K562 (cell line): ENCODE measurements at places on chromosomes 5 and 9.
A peak's percentile ranks its signal among the peaks of the same experiment; 100 is the strongest.

DNA sequence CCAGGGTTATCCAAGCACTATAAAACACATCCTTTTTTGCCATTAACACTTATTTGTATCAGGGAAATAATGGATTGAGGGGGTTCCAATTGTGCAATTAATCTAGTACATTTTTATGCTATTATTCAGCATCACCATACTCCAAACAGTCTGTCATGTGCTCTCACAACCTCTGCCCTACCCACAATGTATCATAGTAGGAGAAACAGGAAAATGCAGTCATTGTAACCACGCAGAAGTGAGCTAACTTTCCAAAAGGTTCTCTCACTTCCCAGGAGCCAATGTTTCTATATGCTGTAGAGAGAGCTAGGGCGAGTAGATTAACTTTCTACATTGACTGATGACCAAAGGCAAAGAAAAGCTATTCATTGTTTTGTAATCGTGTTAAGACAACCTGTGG, 29.8 kb downstream of the DAB2 start:
- no peak for DNase-seq

DNA sequence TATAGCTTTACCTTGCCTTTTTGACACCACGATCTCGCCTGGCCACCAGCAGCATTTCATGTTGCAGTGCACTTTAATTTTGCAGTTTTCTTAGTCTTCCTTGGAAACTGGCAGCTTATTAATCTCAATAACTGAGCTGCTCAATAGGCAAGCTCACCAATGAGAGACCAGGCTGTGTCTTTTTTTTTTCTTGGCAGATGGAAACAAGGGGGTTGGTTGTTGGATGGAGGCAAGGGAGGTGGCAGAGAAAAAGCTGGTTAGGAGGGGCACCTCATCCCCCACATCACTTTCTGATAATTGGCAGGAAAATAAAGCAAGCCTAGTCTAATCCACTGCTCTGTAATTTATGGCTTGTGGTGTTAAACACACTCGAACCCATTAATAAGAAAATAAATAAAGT, 324.5 kb upstream of the WWC1 start:
- no peak for DNase-seq

- DNase-seq, result no peak
Measured at GRCh38 chr5:90518661-90519060, 10.7 kb downstream of the LYSMD3 start.

DNA sequence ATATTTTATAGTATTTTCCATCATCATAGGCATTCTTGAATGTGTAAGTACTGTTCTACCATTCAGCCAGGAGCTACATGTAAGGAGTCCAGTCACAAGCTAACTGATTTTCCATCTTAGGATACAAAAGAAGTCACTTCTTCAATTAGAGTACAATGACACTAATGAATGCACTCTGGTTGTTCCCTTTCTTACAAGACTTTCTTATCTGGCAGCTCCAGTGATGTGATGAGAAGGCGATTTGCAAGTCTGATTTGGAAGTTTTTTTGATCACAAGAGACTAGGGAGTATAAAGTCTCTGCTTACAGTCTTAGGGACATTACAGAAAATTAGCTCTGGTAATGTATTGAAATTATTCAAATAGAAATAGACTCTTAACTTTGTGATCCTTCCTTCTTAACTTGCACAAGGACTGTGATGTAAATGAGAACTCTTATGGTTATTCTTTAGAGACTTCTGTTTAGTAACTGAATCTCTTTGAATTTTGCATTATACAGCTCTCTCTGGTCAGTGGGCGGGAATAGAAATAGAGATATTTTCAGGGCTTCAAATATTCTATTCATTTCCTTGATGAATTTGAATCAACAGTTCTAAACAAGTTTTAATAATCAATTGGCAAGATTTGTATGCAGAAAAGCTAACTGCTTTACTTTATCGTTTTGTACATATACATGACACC, 130.4 kb upstream of the CDH6 start:
- DNase-seq, result no peak

- no peak for DNase-seq
Measured at GRCh38 chr9:115799734-115800133, 353.9 kb upstream of the PAPPA start.

GRCh38 chr5:168216989-168217388, 74.5 kb upstream of the WWC1 start:
- no peak for DNase-seq

DNA sequence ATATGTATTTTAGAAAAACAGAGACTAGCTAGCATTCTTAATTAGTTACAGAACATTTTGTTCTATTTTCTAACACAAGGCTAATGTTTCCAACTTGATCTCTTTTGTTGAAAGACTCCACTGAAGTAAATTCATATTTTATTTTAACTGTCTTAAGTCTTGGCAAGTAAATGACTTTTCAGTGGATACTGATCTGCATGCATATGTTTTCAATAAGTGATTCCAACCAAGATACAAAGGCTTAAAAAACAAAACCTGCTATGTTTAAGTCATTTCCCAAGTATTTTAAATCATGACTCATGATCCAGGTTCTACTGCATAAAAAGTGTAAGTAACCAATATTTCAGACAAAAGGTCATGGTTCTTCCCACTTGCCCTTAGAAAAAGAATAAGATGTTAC, 5.7 kb downstream of the CDO1 start:
- no peak for DNase-seq

DNA sequence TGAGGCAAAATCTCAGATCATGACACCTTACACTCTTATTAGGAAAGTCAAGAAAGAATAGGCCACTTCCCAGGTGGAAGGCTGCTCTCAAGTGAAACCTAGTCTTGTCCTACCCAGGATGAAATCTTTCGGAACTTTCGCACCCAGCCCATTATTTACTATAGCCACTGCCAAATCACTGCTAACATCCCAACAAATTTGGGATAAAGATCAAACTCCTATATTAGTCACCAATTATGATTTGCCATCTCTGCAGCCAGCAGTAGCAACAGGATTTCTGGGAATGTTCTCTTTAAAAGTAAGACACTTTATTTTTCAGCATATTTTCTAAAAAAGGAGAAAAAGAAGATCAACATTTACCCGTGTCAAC, 224.6 kb downstream of the GAS1 start:
- no peak for DNase-seq

GRCh38 chr9:97808415-97808814, 44.6 kb upstream of the FOXE1 start:
- DNase-seq, result no peak

DNA sequence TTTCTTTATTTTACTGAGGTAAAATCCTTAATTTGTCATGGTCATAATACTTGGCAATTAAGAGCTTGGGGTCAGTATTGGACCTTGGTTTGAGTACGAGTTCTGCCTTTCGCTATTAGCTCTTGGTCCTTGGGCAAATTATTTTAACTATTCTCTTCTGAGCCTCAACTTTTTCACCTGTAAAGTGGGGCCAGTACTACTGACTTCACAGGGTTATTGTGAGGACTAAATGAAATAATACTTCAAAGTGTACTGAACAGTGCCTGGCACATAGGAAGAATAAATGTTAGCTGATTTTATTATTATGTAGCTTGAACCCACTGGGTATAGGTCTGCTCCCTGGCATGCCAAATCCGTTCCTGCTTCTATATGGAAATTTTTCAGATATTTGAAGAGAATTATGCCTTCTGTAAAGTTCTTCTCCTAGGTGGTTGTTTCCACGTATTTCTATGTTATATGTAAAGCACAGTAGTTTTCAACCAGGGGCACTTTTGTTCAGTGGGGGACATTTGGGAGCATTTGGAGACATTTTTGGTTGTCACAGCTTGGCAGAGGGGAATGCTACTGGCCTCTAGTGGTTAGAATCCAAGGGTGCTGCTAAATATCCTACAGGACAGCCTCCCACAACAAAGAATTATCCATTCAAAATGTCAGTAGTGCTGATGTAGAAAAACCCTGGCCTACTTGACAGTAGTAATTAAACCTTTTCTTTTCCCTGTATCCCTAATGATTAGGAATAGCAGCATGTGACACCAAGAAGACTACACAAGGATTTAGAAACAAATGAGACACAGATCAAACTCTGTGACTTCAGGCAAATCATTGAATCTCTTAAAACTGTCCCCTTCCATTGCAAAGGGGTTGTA, 4.5 kb downstream of the RCL1 start:
- DNase-seq, result no peak

DNA sequence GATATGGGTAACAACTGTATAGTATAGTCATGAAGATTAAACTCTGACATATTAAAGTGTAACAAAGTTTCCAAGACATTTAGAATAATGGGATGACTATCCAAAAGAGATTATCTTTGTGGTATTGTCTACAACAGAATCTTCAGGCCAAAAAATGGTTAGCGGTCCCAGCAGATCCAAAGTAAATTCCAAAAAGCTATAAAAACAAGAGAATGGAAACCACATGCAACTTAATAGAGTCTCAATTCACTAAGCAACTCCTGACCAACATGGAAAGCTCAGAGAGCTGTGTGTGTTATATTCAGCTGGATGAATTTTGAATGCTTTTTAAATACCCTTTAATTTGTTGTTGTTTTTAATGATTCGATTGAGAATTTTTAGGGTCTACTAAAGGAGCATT, 688.2 kb downstream of the CETN3 start:
- no peak for DNase-seq

DNA sequence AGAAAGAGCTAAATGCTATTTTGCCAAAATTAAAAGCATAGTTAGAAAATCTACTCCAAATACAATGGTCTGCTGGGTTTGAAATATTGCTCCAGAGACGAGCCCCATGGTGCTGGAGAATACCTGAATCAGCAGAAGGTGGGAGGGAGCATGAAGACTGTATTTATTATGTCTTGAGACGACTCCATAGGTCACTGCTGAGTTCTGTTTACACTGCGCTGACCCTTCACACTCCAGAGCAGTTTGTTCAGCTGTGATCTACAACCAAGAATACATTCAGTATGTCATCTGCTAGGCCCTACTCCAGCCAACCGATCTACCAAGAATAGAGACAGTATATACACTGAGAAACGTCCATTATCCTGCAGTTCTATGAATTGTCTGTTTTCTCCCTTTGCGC, 150.5 kb downstream of the TLE1 start:
- no peak for DNase-seq

- DNase-seq, result peak; percentile 71
Measured at GRCh38 chr9:134066913-134067851, 644 bp downstream of the BRD3 start.

DNA sequence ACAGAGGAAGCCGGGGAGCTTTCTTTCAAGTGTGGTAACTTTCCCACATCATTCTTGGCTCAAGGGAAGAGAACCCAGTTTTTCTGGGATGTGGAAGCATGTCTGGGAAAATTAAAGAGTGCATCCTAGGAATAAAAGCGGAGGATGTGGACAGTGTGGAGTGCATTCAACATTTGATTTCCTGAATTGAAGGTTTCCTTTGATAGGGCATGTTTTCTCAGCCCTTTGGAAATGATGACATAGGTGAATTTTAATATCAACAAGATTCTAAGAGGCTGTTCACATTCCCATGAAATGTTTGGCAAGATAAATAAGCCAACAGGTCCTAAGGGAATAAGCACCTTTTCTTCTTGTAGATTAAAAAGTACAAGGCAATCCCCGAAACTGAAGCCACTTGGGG, 63.6 kb downstream of the ENTREP1 start:
- DNase-seq, result no peak

- no peak for DNase-seq
Measured at GRCh38 chr5:116178925-116179324, 94.1 kb downstream of the COMMD10 start.

DNA sequence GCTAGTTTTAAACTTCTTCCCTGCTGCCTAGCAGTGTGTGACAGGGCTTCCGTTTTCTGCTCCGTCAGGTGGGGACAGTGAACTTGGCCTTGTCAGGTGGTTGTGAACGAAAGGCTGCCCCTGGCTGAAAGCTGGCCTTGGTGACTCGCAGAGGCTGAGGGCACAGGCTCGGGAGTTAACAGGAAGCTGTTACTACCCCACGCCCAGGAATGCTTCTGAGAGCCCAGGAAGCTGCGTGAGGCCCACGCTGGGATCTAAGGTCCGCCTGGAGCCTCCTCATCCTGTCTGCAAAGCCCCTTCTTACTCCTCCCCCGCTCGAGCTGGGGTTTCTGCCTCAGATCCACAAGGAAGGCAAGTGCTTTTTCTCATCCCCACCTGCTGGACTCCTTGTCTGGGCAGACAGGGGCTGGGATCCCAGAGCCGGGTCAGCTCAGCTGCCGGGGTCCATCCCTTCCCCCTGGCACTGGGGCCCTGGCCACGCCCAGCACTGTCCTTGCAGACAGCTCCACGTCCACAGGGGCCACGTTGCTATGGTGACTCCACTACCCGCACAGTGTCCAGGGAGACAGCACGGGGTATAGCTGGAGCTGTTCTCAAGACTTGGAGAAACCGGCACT, 124.7 kb upstream of the TBC1D2 start:
- DNase-seq, result peak; percentile 17

GRCh38 chr5:163079618-163080017, 357.8 kb upstream of the CCNG1 start:
- no peak for DNase-seq

GRCh38 chr5:56465769-56466135, 232.6 kb upstream of the ANKRD55 start:
- no peak for DNase-seq

- DNase-seq, result no peak
Measured at GRCh38 chr9:36575411-36575882, 2.8 kb downstream of the MELK start.

DNA sequence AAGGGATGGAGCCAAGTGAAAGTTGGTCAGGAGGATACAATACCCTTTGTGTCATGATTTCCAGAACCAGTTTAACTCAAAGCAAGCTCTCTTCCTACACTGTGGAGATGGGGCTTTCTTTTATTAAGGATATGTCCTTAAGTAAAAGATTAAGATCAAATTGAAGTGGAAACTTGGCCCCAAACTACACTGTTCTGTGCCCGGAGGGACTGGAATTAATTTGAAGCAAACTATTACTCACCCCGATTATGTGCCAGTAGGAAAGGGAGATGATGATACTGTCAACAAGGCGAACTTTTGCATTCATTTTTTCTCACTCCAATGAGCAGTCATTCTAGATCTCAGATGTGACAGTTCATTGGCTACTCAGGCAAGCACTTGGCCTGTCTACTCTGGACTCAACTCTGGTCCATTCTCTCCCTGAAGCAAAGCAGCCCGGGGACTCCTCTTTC, 186.7 kb downstream of the NTRK2 start:
- no peak for DNase-seq

- DNase-seq, result no peak
Measured at GRCh38 chr9:38339087-38339486, 53.4 kb upstream of the ALDH1B1 start.
